ENCODE measurements at places on chromosomes 12 and 14. TPM values are rescaled to one million over a fixed set of nuclear protein-coding genes. Genes with fewer than 3 reads are reported as not detected.

SETD3 gene
- 51.1 TPM for total RNA-seq

IGFBP6 gene
- 4.7 TPM for total RNA-seq

- peak; percentile 57 for DNase-seq
- no peaks in the 10 kb centered on the region for H3K27me3 ChIP-seq
- H3K27ac ChIP-seq, result peak within 1 kb of the TSS; percentile 85
- peak within 1 kb of the TSS; percentile 86 for H3K4me3 ChIP-seq
- H3K4me1 ChIP-seq, result peaks cover 20% of the 10 kb centered on the region
- H3K36me3 ChIP-seq, result no peaks in the 10 kb centered on the region
Measured at GRCh38 chr12:77065361-77066204, at the start of gene E2F7. E2F7 (minus strand) TSS chr12:77065569; CDS start chr12:77064635, 934 bp downstream.

DNA sequence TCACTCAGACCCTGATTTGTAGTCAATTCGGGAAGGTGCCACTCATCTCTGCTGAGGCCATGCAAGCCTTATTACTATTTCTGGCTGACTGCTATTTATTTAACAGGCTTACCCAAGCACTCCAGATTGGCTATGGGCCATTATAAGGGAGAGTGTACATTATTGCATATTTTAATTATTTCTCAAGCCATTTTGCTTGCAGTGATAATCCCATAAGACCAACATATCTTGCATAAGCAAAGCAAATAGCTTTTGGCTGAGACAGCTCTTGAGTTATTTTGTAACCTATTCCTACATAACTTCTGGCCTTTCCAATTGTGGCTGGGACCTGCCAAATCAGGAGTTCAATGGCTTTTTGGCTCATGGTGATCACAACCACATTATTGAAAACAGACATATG lies 509.6 kb upstream of the USP15 start:
- H3K36me3 ChIP-seq, result no peaks in the 10 kb centered on the region
- no peaks in the 10 kb centered on the region for H3K27me3 ChIP-seq
- no peak for DNase-seq
- no peak overlapping the region for H3K4me3 ChIP-seq
- H3K4me1 ChIP-seq, result no peaks in the 10 kb centered on the region
- H3K27ac ChIP-seq, result no peak overlapping the region

- H3K36me3 ChIP-seq, result no peaks in the 10 kb centered on the region
- H3K27me3 ChIP-seq, result no peaks in the 10 kb centered on the region
- H3K4me1 ChIP-seq, result no peaks in the 10 kb centered on the region
- no peak overlapping the region for H3K27ac ChIP-seq
- no peak for DNase-seq
- H3K4me3 ChIP-seq, result no peak overlapping the region
Measured at GRCh38 chr12:117342247-117342646, 19.2 kb downstream of the NOS1 start.
